ENCODE measurements at places on chromosomes 3 and 15.

GRCh38 chr3:194472290-194472920, 14.4 kb downstream of the ATP13A3 start:
- DNase-seq, result no peak

DNA sequence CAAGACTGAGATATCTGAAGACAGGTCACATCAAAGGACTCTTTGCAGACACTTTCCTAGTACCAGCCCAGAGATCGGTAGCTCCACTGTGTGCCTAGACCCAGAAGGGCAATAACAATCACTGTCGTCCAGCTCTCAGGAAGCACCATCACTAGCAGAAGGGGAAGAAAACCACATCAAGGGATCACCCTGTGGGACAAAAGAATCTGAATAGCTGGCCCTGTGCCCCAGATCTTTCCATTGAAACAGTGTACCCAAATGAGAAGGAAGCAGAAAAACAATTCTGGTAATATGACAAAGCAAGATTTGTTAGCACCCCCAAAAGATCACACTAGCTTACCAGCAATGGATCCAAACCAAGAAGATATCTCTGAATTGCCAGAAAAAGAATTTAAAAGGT, 404.4 kb upstream of the NECTIN3 start:
- DNase-seq, result no peak

DNA sequence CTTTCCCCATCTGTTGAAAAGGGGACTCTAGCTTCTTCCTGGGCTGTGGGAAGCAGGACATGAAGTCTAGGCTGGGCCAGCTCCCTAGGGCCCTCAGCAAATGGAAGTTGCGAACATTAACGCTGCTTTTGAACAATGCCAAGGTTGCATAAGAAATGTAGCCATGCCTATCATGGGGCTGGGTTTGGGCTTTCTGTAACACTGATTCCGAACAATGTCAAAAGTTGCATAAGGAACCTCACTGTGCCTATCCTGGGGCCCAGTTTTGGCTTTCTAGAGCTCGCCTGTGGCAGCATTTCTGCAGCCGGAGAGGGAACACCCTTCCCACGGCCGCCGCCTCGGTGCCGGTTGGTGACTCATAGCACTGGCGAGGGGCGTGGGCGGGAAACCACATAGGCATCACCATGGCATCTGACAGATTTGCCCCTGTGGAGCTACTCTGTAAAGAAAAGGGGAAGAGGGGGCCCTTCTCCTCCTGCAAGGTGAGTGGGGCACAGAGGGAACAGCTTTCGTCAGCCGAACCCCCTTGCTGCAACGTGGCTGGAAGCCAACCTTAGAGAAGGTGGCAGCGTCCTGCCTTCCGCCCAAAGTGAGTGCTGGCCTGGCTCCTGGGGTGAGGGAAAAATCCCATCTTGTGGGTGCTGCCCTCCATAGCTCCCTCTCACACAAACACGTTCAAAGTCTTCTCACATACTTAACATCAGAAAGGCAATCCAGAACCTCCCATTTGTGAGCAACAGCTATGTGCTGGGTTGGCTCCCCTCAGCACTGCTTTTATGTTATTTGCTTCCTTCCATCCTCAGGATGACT, 46.6 kb upstream of the ATP2B2 start:
- DNase-seq, result peak; percentile 83

- DNase-seq, result no peak
Observed at GRCh38 chr3:154242766-154243165, 81.5 kb downstream of the DHX36 start.

GRCh38 chr3:181534781-181535221, 176.9 kb upstream of the SOX2 start:
- DNase-seq, result no peak

DNA sequence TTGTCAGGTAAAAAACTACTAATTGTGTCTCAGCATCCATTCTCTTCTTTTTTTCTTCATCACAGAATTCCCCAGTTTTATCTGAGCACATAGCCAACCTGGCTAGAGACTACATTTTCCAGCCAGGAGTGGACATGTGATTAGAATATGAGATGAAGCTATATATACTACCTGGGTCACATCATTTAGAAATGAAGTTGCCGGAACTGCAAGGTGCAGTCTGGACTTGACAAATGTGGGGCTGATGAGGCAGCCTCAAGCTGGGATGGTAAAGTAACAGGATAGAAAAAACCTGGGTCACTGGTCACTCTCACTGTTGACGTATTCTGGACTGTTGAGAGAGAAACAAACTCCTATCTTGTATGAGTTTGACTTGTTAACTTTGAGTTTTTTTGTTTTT, 99.6 kb downstream of the STRIT1 start:
- no peak for DNase-seq

- no peak for DNase-seq
Observed at GRCh38 chr3:45816544-45816943, 20.2 kb upstream of the SLC6A20 start.

GRCh38 chr15:31401282-31401681, 74.6 kb downstream of the KLF13 start:
- DNase-seq, result no peak

DNA sequence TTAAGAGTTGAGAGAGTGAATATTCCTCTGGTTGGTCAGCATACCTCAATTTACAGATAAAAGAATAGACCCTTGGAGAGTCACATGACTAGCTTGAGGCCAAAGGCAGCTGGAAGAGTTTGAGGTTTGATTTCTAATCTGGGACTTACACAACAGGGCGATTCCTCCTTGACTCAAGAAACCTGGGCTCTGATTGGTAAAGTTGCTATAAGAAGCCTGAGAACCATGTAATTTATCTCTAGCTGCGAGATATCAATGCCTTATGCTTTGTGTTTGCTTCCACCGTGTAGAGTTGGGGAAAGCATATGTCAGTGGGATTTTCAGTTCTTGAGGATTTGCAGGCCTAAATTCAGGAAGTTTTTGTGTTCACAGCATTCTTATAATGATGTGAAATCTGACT, 206.0 kb downstream of the KLHL25 start:
- DNase-seq, result no peak

- DNase-seq, result no peak
Observed at GRCh38 chr3:154954757-154955156, 125.4 kb upstream of the MME start.

- no peak for DNase-seq
Observed at GRCh38 chr3:134809427-134810051, 14.5 kb downstream of the EPHB1 start.

GRCh38 chr3:129121016-129121791, 400 bp downstream of the RAB43 start:
- DNase-seq, result no peak

GRCh38 chr15:59292442-59293151, 80.1 kb downstream of the MYO1E start:
- no peak for DNase-seq

- no peak for DNase-seq
Observed at GRCh38 chr15:34133511-34133910, 31.6 kb downstream of the PGBD4 start.

GRCh38 chr3:172987273-172987672, 153.8 kb downstream of the SPATA16 start:
- no peak for DNase-seq

- no peak for DNase-seq
Observed at GRCh38 chr3:197460002-197460401, 95.8 kb downstream of the BDH1 start.

GRCh38 chr15:81275711-81276392, 48.1 kb downstream of the STARD5 start:
- DNase-seq, result no peak

DNA sequence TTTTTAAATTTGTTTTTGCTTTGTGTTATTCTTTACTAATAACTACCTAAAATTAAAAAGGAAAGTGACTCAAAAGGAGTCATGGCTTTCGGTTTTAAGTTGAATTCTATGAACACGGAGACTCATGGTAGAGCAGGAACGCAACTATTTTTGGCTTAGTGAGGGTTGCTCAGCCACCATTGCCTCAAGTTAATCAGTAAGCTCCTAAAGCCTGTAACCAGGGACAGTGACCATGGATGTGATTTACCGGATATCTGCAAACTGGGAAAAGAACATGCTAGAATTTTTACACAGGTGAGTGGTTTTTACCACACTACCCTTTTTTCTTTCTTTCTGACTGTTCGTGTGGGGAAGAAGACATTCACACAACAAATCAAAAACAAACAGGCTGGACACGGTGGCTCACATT, 11.8 kb downstream of the SLC12A8 start:
- no peak for DNase-seq

- DNase-seq, result no peak
Observed at GRCh38 chr3:98780343-98780742, 17.2 kb downstream of the ST3GAL6 start.

GRCh38 chr3:51568036-51568435, 29.5 kb downstream of the RAD54L2 start:
- no peak for DNase-seq

DNA sequence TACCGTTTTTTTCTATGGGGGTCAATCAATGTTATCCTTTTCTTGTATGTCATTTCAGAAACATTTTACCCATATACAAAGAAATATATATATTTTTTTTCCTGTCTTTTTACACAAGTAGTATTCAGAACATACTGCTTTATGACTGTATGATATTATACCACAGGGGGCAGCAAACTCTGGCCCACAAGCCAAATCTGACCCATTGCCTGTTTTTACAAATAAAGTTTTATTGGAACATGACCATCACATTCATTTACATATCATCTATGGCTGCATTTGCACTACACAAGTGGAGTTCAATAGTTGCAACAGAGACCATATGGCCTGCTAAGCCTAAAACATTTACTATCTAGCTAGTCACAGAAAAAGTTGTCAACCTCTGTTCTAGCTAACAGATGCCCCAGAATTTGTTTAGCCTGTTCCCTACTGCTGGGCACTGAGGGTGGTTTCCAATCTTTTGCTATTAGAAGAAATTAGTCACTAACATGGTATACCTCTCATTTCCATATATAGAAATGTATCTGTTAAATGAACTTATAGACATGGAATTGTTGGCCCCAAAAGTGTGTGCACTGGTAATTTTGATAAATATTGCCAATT, 57.7 kb downstream of the BFSP2 start:
- no peak for DNase-seq

GRCh38 chr3:45794660-45795059, 1.7 kb downstream of the SLC6A20 start:
- no peak for DNase-seq

DNA sequence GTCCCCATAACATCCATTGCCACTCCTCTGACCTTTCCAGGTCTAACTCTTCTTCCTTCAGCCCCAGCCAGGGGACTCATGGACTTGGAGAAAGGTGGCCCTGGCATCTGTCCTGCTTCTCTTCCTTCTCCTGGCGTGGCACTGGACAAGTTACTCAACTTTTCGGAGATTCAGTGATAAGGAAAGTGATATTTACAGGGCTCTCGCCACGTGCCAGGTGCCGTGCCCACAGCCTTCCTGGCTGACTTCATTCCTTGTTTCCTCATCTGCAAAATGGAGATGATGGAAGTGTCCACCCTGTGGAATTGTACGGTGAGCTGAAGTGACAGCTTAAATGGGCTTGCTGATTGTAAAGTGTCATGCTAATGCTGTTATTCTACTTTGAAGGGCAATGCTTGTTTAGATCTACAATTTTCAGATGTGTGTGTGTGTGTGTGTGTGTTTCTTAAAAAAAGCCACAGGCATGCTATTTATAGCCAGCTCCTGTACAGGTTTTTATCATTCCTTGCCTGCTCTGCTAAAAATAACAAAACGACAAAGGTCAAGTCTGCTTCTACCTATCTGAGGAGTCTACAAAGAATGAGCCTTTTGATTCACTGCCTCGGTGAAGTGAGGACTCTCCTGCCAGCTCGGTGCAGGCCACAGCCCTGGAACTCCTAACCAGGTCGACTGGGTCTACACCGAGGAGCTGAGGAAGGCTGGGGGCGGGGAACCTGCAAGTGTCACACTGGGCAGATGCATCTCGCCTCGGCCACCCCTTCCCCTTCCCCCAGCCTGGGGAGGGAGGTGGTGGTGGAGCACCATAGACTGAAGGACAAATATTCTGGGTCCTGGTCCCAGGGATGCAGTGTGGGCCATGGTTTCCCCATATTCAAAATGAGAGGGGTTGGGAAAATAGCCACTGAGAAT, 11.4 kb upstream of the ATP2B2 start:
- no peak for DNase-seq

DNA sequence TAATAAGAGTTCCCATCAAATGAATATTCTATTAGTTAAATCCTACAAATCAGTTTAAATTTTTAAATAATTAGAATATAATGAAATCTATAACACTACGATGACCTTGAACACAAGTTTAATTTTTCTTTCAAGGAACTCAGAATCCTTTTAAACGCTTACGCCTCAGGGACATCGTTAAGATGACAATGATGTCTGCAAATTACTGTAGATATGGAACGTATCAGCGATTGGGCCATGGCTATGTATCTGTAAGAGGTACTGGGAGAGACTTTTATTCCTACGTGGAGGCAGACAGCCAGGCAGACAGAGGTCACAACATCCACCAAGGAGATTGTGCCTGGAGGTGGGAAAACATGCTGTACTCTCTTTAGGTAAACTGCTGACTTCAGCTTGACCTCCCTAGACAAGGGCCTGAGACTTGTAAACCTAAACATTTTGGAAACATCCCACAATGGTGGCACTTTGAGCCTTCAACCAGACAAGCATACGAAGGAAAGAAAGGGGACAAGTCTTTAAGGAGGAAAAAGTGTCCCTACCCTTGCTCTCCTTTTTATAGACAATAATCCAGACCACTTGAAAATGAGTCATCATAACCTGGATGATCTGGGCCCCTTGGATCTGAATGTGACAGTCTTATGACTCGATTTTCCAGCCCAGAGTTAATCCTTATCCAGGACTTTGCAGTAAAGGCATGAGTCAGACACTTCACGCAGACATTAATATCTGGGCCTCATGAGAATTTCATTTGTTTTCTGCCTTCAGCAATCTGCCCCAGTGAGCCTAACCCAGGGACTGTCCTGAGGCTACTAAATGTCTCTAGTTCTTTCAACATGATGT, 6.8 kb upstream of the LDHAL6B start:
- DNase-seq, result no peak

DNA sequence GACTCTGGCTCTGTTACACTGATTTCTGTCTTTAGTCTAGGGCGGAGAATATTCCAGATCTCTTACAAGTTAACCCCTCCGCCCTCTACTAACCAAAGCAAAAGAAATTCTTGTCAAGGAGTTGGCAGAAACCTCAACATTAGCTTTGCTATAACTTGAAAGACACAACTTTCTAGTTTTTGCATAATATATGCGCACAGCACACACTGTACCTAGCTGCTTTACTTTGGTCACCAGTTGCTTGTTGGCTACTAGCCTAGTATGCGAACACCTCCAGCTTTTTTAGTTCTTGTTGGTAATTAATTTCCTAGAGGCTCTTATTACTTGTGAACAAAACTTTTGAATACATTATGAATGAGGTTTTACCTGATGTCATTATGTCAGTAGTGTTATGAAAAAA, 348.8 kb upstream of the C2CD4B start:
- DNase-seq, result no peak

GRCh38 chr3:111739311-111739911, 119.7 kb upstream of the PHLDB2 start:
- DNase-seq, result no peak

GRCh38 chr15:47339800-47340570, 377.3 kb upstream of the SEMA6D start:
- no peak for DNase-seq

DNA sequence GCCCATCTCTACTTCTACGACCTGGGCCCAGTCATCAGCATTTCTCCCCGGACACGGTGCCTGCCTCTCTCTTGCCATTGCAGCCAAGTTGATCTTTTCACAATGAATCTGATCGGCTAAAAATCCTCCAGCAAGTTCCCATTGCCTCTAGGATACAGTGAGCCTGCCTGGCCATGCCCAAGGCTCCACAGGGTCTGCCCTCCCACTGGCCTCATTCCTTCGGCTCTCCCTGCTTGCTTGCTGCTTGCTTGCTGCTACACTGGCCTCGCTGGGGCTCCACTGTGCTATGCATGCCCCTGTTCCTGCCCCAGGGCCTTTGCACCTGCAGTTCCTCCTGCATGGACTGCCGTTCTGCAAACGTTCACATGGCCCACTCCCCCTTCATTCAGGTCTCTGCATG, 2.0 kb downstream of the ABTB1 start:
- DNase-seq, result no peak
